ENCODE measurements at places on chromosomes 4 and X. TPM values are rescaled to one million over a fixed set of nuclear protein-coding genes. Genes with fewer than 3 reads are reported as not detected.

DNA sequence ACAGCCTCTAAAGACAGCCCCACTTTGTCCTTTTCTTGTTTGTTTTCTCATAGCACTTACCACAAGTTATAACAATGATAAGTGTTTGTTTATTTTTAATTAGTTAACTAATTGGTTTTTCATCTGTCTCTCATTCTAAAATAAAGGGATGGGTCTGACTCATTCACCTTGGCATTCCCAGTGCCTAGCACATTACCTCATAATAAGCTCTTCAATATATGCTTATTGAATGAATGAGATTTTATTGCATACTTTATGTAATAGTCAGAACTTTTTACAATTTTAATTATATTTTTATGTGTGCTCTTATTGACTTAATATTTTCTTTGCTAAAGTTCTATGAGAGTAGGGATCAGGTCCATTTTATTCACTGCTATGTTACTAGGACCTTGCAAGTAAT is 22.8 kb upstream of the PRKG2 start:
- DNase-seq, result no peak

- DNase-seq, result peak; percentile 69
Observed at GRCh38 chrX:72245461-72246089, 6.7 kb upstream of the ERCC6L start.

- DNase-seq, result peak; percentile 20
Observed at GRCh38 chr4:126661194-126661593, 971.6 kb upstream of the INTU start.

GRCh38 chrX:15207384-15207783 is 62.5 kb downstream of the ASB9 start:
- DNase-seq, result no peak

DNA sequence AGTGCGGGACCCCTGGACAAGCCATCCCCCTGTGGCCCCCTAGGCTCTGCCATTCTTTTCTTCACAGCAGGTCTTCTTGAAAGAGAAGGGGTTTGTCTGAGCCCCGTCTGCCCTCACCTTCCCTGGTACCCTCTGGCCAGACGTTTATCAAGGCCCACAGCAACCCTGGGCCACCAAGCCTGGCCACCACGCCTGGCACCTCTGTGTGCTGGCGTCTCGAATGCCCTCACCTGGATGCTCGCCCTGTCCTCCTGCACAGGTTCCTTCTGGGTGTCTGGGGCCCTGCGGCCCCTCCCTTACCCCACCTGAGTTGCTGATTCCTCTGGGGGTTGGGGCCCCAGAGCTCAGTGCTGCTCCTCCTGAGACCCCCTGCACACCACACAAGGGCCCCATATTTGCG is 25.1 kb downstream of the ADRA2C start:
- no peak for DNase-seq

The FAM241A gene
- 3.0 TPM for total RNA-seq

DNA sequence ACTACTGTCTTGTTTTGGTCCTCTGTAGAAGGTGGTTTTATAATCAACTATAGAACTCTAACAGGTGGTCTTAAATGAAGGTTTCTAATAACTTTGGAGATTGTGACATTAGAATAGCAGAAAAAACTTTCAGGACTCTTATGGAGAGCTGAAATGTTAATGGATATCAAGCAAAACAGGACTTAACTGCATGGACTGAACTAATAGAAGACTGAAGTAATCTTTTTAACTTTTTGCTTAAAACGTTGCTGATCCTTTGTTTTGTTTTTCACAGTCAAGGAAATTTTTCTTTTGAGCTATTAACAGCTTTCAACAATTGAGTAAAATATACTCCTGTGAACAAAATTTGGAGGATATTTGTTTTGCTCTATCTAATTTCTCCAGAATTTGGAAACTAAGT is 17.2 kb downstream of the NXT2 start:
- no peak for DNase-seq

The NEUROG2 gene
- total RNA-seq, result 0.12 TPM

The HPSE gene
- 0.48 TPM for total RNA-seq

The ZGRF1 gene
- 11.6 TPM for total RNA-seq

- DNase-seq, result no peak
Observed at GRCh38 chr4:133270021-133270570, 121.0 kb downstream of the PCDH10 start.

GRCh38 chr4:3699678-3700077 is 66.5 kb upstream of the ADRA2C start:
- no peak for DNase-seq

GRCh38 chr4:74006009-74006476 is 7.6 kb upstream of the CXCL5 start:
- DNase-seq, result peak; percentile 34

GRCh38 chrX:3445806-3446490 is 99.5 kb upstream of the MXRA5 start:
- DNase-seq, result no peak

DNA sequence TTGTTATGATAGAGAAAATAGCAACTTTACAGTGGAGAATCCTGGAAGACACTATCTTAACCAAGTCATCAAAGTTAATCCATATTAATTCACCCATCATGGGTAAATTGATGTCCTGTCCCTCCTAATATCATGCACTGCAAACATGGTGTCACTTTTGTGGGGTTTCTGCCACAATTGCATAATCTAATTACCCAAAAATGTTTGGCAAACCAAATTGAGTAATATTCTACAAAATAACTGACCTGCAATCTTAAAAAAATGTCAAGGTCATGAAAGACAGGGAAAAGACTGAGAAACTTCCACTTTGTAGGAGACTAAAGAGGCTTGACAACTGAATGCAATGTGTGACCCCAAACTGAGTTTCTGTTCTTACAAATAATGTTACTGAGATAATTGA is 37.1 kb upstream of the PLAC8 start:
- no peak for DNase-seq

GRCh38 chr4:152965611-152966010 is 29.5 kb downstream of the FHDC1 start:
- DNase-seq, result no peak

The ESX1 gene
- total RNA-seq, result not detected

The FAT1 gene
- 111 TPM for total RNA-seq

DNA sequence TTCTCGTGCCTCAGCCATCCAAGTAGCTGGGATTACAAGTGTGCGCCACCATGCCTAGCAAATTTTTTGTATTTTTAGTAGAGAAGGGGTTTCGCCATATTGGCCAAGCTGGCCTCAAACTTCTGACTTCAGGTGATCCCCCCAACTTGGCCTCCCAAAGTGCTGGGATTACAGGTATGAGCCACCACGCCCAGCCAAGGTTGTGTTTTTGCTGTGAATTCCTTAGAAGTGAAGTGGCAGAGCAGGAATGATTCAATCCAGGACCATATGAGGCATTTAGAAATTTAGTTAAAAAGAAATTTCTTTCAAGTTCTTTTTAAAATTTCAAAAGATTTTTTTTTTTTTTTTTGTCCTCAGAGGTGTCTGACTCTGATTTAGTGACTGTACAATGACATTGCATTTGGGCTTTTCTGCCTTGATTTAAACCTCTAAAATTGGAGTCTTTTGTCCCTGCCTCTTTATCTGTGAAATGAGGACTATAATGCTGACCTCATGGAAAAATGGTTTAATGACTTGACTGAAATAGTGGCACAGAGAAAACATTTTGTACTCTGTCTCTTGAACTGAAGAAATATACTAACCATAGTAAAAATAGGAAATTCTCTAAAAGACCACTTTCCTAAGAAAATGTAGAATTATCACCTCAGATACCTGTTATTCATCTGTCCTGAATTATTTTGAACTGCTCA is 59.9 kb downstream of the CXCL13 start:
- DNase-seq, result no peak

- peak; percentile 24 for DNase-seq
Observed at GRCh38 chrX:154308108-154308946, 12.7 kb downstream of the TKTL1 start.

The HPGD gene
- 0.24 TPM for total RNA-seq

GRCh38 chr4:101309925-101310324 is 37.4 kb downstream of the PPP3CA start:
- DNase-seq, result no peak

The MCF2 gene
- not detected for total RNA-seq

GRCh38 chr4:34676400-34676799 is 1567.9 kb downstream of the ARAP2 start:
- no peak for DNase-seq

DNA sequence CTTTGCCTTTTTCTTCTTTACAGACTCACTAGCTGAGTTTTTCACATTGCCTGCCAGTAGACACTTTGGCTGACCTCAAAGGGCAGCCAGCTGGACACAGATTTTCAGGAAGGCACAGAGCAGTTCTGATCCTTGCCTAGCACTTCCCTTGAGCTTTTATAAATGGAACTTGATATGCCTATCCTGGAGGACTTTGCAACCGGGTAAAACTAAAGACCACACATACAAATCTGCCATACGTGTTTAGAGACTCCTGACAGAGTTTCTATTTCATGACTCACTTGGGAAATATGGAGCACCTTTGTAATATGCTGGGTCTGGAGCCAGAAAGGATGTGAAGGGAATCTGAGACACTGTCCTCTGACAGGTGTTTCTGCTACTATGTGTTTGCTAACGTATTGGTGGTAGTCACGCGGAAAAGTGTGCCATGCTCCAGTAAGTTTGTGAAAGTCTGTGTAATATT is 56.7 kb upstream of the RASSF6 start:
- DNase-seq, result peak; percentile 56

DNA sequence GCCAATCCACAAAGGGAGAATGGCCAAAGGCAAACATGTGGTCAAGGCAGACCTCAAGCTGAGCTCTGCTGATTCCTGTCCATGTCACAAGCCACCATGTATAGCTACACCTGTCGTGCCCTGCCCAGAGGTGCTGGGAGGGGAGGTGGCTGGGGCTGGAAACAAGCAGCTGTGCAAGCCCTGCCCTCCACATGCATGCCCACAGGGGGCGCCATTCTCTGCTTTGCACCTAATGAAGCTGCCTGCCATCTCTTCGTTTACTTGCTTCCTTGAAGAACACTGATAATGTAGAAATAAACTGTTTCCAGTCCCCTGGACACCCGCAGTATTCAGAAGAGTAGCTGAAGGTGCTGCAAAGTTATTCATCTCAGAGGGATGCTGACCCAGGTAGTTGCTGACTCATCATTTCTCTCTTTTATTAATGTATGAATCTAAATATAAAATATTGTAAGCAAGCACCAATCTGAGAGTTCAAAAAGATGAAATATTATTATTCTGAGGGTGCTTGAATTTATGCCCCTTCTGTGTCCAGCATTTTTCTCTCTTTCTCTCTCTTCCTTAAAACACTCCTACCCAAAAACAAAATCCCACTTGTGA is 278.6 kb downstream of the ADGRA3 start:
- no peak for DNase-seq

DNA sequence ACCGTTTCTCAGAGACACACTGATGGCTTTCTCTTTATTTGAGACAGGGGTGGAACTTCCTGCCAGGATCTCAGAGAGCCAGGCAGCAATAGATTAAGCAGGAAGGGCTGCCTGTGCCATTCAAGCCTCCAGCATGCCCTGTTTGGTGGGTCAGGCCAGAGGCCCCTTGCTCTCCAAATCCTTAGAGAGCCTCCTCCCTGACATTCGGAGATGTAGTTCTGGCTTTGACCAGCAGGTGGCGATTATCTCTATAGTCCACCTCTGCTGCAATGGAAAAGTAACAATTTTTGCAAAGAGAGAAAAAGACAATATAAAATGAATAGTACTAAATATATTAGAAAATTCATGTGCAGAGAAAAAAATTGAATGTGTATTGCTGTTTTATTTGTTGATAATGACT is 93.9 kb downstream of the NXF2B start:
- peak; percentile 10 for DNase-seq

DNA sequence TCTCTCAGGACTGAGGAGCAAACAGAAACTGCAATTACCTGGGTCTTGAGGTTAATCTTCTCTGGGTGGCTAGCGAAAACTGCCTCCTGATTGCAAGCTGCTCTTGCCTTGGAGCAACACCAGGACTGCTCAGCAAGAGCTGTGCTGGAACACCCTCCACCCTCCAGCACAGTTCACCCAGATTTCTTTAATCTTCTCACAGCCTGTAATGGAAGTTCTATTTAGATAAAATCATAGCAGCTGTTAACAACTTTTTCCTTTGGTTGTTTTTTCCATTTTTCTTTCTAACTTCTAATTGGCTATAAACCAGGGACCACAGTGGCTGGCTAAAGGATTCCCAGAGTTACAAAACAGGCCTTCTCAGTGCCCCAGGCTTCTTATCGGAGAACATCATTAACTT is 36.3 kb downstream of the OPHN1 start:
- peak; percentile 12 for DNase-seq

The CXXC4 gene
- not detected for total RNA-seq

GRCh38 chr4:99640676-99641075 is 17.0 kb downstream of the C4orf54 start:
- DNase-seq, result no peak

DNA sequence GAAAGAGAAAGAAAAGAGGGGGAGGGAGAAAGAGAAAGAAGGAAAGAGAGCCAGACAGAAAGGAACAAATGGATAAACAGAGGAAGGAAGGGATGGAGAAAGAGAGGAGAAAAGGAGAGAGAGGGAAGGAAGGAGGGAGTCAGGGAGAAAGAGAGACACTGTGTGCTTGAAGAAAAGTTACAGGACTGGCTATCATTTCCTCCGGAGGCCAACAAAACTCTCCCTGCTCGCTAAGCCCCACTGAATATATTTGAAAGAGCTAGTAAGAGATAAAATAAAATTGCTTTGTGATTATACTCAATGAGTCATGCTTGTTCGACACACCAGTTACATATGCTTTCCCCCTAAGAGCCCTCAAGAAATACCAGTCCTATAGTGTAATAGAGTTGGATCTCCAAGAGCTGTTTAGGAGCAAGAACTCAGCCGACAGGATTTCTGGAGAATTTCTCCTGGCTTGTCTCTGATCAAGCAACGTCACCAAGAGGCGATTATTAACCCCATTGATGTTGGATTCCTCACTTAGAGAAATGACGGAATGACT is 102.2 kb downstream of the MXRA5 start:
- DNase-seq, result peak; percentile 83

- DNase-seq, result no peak
Observed at GRCh38 chr4:138892483-138893407, 122.8 kb upstream of the NOCT start.

DNA sequence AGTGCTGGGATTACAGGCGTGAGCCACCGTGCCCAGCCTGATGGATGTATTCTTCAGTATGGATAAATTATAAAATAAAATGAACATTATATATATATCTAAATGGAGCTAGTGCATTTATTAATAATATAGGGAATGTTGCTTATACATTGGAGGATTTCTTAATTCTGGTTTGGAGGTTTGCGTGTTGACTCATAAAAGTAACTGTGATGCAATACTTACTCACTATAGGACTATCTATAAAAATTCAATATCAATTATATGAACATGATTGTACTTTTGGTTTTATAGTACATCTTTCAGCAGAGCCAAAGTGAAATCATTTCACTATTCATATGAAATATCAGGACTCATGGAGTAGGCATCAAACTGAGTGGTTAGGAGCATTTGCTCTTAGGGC is 3.2 kb upstream of the AREG start:
- DNase-seq, result no peak
